Cardiac fibroblast (primary cell): ENCODE measurements at places on chromosomes 6 and 20.
A peak's percentile ranks its signal among the peaks of the same experiment; 100 is the strongest.

DNA sequence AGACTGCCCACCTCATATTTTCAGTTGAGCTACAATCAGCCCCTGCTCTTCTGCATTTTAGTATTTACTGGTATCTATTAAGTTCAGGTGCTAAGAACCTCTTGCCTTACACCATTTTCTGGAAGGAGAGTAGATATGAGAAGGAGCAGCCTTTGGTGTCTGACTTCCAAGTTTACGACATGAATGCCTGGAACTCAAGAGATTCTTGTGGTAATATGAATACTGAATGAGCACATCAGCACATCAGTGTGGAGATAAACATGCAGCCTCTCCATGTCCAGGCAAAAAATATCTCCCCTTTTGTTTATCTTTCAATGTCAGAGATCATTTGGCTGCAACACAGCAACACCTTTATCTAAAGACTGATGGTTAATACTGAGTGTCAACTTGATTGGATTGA is 65.8 kb upstream of the THEMIS start:
- no peak for DNase-seq

- DNase-seq = no peak
These were observed 114.6 kb downstream of the SOBP start for GRCh38 chr6:107604549-107604948.

DNA sequence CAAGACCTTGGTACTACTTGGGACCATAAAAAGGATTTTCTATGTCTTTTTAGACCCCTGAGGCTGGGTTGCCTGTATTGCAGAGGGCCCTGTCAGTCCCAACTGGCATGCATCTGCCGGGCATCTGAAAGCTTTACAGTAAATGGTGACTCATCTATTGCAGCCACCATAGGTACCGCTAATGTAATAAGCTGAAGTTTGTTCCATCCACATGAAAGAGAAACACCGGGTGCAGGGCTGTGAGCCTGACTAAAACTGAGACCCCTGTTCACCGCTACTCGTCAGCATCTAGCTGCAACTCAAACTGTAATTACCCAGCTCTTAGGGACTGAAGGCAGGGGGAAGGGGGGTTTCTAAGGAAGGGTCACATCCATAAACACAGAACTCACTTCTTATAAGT is 49.5 kb downstream of the TRERF1 start:
- DNase-seq = peak; percentile 42

DNA sequence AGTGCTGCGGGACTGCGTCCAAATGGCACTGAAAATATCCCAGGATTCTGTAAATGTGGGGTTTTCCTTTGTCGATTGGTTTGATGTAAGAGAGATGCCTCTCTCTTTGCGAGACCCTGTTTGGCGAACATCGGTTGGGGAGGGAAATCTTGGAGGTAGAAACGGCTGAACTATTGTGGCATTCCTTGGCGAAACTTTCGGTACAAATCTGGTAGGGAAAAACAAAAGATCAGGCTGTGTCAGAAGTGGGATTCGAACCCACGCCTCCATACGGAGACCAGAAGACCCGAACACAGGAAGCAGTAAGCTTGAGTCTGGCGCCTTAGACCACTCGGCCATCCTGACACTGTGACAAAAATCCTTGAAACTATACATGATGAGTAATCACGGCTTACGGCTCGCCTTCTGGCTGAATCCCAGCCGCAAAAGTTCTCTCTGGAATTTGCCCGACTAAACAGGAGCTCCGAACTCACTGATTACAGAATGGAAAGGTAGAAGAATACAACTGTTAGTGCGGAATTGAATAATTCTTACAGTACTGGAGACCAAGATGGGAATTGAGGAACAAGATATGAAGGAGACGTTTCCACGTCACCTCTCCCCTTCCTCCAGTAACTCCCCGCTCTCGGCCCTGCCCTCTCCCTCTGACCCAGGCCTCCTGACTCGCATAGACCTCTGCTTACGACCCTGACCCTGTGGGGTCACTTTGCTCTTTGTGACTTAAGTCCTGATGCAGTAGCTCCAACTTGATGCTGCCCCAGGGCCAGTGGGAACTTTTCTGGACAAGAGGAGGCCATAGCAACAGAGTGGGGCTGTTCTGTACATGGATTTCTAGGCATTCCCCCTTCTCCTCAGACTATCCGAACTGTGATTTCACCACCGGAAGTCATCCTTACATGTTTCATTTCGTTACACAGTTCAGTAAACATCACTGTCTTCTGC is 132.8 kb upstream of the ZNF184 start:
- DNase-seq = peak; percentile 91

GRCh38 chr6:71582820-71583219 is 294.2 kb downstream of the OGFRL1 start:
- DNase-seq = no peak

GRCh38 chr6:158785036-158785435 is 34.1 kb downstream of the EZR start:
- no peak for DNase-seq

GRCh38 chr20:19427913-19428312 is 215.5 kb downstream of the SLC24A3 start:
- no peak for DNase-seq

DNA sequence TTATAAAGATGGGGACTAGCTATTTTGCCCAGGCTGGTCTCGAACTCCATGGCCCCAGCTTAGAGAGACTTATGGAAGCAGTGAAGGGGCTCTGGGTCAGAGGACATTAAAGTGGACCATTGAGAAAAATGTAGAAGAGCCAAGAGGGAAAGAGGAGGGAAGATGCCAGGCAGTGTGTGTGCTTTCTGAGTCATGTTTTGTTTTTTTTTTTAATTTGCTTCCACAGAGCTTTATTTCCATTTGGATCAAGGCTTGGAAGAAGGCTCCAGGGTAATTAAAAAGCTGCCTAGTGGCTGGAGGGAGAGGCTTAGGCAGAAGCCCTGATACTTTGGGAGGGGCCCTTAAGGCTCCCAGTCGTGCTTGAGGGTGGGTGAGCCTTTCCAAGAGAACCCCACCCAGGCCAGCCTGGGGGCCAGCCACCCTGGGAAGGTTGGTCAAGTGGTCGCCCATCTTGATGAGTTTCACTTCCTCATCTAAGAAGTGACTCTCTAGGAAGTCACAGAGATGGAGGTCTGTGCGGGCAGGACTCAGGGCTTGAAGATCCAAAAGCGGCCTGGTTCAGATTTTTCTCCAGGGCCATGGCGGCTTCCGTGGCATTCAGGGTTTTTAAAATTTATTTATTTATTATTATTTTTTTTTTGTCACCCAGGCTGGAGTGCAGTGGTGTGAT is 3.0 kb upstream of the ZNF335 start:
- DNase-seq = no peak

GRCh38 chr6:766625-767024 is 73.7 kb upstream of the EXOC2 start:
- DNase-seq = no peak

- no peak for DNase-seq
These were observed 48.0 kb upstream of the BHLHE23 start for GRCh38 chr20:63054681-63055240.

GRCh38 chr20:35739294-35740163 is 2.5 kb downstream of the RBM39 start:
- peak; percentile 69 for DNase-seq

GRCh38 chr20:49882171-49882970 is 33.0 kb downstream of the SPATA2 start:
- no peak for DNase-seq

DNA sequence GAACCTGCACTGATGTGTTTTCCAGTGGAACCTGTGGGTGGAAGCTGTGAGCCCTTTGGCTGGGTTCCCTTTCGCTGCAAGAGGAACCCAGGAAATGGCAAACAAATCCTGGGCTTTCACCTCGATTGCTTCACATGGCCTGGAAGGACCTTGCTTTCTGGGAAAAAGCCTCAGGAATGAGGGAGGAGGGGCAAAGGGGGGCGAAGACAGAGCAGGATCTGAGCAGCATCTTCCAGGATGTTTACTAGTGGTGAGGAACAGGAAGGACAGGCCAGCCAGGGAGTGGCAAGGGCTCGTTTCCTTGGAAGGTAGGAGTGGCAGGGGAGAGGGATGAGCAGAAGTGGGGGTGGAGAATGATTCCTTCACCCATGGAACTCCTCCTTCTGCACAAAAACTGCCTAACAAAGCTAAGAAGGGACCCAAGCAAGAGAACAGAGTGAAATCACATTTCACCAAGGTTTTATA is 5.9 kb downstream of the SLC2A10 start:
- peak; percentile 42 for DNase-seq

GRCh38 chr6:169843110-169843509 is 91.7 kb downstream of the ERMARD start:
- DNase-seq = no peak

GRCh38 chr6:134373282-134373922 is 55.5 kb upstream of the SGK1 start:
- peak; percentile 82 for DNase-seq

- DNase-seq = no peak
These were observed 977 bp downstream of the HMGN4 start for GRCh38 chr6:26539071-26539615.

DNA sequence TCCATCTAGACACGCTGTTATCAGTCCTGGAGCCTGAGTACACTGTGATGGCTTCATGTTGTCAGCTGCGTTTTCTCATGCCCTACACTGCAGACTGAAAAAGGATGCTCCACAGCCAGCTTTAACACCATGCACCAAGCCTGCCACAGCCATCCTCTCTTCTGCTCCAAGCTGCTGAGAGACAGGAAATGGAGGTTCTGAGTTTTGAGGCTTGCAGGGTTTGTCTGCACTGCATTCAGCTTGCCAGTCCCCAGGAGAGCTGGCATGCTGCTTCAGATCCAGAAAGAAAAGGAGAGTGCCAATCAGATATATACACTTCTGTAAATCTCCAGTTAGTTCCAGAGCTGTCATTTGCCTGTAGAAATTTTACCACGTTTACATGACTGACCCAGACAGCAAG is 550.7 kb upstream of the FLRT3 start:
- DNase-seq = peak; percentile 12

GRCh38 chr6:9405369-9405768 is 970.0 kb upstream of the SLC35B3 start:
- peak; percentile 5 for DNase-seq
